ENCODE measurements at places on chromosomes 2 and 18.
A peak's percentile ranks its signal among the peaks of the same experiment; 100 is the strongest.

DNA sequence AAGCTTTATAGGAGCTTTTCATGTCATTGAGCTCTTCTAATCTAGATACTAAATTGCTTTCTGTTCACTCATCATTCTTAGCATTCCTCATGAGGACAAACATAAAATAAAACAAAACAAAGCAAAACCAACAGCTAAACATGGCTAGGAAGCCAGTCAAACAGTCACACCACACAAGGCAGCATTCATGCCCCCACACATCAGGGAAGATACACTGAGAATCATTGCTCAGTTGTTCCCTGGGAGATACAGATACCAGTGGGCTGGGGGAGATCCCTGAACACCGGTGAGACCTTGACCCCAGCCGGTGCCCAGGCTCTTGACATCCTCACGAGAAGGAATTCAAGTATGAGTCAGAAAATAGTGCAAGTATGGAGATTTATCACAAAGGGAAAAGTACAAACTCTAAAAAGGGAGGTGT lies 177.9 kb upstream of the ARL4C start:
- DNase-seq, result no peak

DNA sequence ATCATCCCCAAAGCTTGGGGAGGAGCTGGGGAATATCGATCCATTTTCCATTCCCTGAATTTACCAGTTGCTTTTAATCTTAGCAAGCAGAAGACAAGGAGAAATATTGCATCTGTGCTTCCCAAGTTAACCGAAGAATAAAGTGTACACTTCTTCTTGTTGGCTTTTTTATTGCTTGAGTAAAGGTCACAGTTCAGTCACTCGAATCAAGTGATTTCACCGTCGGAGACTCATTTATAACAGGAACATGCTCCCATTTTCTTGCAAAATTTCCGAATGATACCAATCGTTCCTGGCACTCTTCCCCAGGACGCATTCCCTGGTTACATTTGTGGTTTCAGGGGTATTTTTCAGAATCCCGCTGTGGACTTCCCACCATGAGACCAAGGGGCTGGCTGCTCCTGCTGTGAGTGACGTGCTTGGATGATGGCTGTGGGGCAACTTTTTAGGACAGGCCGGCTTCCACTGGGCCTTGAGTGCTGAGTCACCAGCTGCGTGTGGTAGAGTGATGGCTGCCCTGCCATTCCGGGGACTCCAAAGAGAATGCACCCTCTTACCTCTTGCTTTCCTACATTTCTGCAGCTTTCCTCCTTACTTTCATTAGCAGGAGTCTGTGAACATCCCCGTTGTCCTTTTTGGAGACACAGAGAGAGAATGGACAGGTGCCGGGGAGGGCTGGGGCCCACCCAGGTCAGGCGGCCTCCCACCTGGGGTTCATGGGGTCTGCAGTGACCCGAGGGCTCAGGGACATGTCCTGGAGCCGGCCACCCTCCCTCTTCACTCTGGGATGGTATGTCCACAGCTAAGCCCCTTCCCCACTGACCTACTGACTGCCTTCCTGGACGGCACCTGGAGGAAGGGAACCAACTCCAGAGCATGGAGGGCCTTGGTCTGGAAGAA lies 60.7 kb upstream of the HDAC4 start:
- DNase-seq, result no peak

GRCh38 chr2:154700136-154700535 lies 1.6 kb downstream of the KCNJ3 start:
- peak; percentile 76 for DNase-seq

- no peak for DNase-seq
Measured at GRCh38 chr18:3027370-3027891, 14.5 kb upstream of the LPIN2 start.

GRCh38 chr2:15791294-15791693 lies 149.1 kb upstream of the MYCN start:
- no peak for DNase-seq

- DNase-seq, result no peak
Measured at GRCh38 chr2:163919717-163920116, 183.9 kb upstream of the FIGN start.

Data from NCI-H446 (cell line).